T1000 (cell line): ENCODE measurements at places on chromosomes 5 and 9.
A peak's percentile ranks its signal among the peaks of the same experiment; 100 is the strongest.

GRCh38 chr9:16100537-16101091 is 547.8 kb downstream of the CCDC171 start:
- DNase-seq = no peak

DNA sequence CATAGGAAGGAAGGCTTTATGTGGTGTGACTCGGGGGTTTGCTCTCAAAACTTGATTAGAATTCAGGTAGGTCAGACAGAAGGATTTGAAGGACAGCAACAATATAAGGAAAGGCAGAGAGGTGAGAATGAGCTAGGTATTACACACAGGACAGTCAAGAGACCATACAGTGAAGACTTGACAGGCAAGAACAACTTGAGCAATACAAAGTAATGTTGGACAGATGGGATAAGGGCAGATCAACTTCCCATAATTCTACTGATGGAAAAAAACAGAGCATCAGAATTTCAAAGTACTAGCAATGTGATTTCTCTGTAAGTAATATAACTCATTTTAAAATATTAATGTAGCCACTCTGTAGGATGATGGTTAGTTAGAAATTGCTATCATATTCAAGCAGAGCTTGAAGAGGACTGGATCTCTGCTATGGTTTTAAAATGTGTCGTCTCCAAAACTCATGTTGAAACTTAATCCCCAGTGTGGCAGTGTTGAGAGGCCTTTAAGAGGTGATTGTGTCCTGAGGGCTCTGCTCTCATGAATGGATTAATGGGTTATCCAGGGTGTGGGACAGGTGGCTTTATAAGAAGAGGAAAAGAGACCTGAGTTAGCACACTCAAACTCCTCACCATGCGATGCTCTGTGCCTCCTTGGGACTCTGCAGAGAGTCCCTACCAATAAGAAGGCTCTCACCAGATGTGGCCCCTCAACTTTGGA is 22.4 kb upstream of the HOMER1 start:
- no peak for DNase-seq

GRCh38 chr5:86095092-86095491 is 522.6 kb upstream of the COX7C start:
- no peak for DNase-seq

DNA sequence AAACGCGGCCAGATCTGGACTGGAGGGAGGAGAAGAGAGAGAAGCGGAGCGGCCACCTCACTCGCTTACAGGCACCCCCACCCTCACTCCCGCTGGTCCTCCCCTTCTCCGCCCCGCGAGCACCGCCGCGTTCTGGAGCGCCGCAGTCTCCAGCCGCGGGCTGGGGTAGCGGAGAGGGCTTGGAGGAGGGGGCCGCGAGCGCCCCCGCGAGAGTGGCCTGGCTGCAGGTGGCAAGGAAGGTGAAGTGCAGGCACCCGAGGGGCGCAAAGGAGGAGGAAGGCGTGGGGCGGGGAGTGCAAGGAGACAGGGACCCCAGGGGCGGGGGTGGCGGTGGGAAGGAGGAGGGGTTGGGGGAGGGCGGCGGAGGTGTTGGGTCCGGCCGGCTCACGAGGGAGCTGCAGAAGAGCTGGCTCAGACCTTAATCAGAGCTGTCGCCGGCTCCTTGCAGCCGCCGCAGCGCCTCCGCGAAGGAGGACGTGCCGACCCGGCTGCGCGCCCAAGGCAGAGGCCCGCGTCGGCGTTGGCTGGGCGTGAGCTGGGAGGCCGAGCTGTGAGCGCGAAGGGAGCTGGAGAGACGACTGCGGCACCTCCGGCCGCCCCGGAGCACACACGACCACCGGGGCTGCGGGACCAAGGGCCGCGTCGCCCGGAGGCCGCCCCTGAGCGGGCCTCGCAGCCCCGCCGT is at the start of gene DMRT3:
Gene DMRT3 (plus strand): TSS at position 398 of the 685 bp plus-strand sequence. CDS start 347 bp downstream, outside the sequence.
- DNase-seq = no peak

GRCh38 chr5:79636981-79637733 is 24.9 kb downstream of the TENT2 start:
- no peak for DNase-seq

DNA sequence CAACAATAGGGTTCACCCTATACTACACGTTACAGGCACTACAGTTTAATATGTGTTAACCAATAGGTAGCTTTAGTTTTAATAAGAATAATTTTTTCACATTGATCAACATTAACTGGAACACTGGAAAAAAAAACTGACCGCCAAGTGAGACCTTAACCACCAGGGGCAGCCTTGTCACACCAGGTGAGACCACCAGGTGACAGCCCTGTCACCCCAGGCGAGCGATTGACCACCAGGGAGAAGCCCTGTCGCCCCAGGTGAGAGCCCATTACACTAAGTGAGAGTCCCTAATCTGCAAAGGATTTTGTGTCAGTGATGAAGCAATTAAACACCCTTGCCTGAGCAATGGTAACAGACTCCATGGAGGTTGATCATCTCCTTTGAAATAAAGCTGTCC is 75.4 kb upstream of the SYK start:
- DNase-seq = no peak

DNA sequence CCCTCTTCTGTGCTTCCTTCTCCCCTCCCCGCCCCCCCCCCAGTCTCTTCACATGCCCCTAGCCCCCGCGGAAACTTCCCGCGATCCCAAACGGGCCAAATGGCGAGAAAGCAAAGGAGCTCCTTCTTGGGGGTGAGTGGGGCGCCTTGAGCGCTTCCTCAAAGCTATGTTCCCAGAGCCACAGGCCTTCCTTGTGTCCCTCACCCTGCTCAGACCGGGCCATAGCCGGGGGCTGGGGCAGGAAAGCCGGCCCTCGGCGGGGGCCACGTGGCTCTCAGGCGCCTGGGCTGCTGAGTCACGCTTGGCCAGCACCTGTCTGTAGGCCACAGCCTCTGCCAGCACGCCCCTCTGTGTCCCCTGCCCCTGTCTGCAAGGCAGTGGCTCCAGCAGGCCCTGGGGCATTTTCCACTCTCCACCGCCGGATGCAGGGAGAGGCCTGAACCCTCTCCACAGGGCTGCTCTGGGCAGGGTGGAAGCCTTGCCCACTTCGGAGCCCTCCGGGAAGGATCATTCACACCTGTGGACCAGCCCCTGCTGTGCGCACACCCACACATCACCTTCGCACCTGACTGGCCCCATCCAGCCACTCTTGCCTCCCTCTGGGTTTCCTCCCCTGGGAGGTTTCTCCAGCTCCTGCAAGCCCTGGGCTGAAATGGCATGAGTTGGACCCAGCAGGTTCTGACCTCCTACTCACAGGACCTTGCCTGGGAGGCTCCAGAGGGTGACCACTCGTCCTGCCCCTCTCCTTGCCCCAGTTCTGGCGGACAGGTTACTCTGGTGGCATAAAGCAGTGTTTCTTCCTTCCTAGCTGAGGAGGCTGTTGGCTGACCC is 1.2 kb upstream of the SQSTM1 start:
- DNase-seq = peak; percentile 51
